Choroid plexus epithelial cell (primary cell): ENCODE measurements at places on chromosomes 11 and 22.
A peak's percentile ranks its signal among the peaks of the same experiment; 100 is the strongest.

GRCh38 chr22:50218996-50219727, 18.4 kb downstream of the SELENOO start:
- peak; percentile 94 for DNase-seq

DNA sequence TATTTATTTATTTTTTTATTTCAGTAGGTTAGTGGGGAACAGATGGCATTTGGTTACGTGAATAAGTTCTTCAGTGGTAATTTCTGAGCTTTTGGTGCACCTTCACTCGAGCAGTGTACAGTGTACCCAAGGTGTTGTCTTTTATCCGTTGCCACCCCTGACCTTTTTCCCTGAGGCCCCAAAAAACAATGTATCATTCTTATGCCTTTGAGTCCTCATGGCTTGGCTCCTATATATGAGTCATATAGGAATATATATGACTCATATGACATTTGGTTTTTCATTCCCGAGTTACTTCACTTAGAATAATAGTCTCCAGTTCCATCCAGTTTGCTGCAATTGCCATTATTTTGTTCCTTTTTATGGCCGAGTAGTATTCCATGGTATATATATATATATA, 763.9 kb downstream of the NTM start:
- no peak for DNase-seq

- peak; percentile 58 for DNase-seq
Measured at GRCh38 chr11:125591649-125592304, 875 bp upstream of the STT3A start.

- DNase-seq = no peak
Measured at GRCh38 chr22:23357053-23357452, 176.7 kb downstream of the BCR start.

GRCh38 chr22:20131859-20132685, 468 bp downstream of the ZDHHC8 start:
- no peak for DNase-seq

- DNase-seq = no peak
Measured at GRCh38 chr22:19679522-19680101, 34.7 kb upstream of the SEPTIN5 start.

GRCh38 chr11:8309311-8309710, 45.6 kb upstream of the LMO1 start:
- no peak for DNase-seq

DNA sequence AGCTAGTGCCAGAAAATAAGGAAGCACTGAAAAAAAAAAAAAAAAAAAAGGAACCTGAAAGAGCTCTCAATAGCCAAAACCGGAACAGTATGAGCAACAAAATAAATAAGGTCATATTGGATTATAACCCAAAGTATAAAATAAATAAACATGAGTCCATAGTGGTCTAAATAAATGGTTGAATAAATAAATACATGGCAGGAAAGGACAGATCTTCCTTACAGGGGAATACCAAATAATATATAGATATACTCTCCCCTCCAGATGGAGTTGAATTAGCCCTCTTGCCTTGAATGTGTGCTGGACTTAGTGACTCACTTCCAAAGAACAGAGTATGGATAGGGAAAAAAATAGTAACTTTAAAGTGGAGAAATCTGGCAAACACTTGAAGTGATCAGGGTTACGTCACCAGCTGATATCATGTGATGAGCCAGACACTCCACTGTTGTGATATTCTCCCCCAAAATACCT, 14.3 kb upstream of the ARRB1 start:
- DNase-seq = peak; percentile 79

- DNase-seq = no peak
Measured at GRCh38 chr22:38862375-38863329, 9.4 kb downstream of the CBX6 start.

DNA sequence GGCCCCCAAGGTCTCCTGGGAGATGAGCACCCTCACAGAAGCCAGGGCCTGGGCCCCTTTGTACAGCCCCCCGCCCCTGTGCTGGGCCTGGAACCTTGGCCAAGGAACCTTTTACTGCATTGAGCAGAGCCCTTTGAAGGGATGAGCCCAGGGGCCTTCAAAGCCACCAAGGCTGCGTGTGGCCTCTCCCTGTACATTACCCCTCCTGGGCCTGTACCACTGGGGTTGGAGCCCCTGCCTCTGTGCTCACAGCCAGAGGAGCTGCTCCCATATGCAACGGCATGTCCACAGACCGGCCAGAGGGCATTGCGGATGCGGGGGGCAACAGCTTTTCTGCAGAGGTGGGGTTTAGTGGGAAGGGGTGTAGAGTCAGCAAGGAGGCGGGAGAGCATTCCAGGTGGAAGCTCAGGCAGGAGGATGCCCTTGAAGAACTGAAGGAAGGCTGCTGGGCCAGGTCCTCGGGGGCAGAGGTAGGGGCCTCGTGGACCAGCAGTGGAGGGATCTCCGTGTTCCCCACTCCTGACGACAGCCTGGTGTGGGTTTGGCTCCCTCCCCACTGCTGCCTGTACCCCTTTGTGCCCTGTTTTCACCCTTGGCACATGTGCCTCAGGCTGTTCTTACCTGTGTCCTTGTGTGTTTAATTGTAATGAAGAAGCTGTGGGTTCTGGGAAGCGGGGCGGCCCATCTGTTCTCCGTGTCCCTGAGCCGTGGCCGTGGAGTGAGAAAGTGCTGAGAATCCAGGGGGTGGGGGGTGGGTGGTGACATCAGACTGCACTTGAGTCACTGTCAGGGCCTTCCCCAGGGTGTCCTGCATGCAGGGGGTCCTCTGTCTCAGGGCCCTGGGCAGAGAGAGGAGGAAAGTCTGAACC, 46.9 kb downstream of the ARHGAP8 start:
- DNase-seq = no peak

DNA sequence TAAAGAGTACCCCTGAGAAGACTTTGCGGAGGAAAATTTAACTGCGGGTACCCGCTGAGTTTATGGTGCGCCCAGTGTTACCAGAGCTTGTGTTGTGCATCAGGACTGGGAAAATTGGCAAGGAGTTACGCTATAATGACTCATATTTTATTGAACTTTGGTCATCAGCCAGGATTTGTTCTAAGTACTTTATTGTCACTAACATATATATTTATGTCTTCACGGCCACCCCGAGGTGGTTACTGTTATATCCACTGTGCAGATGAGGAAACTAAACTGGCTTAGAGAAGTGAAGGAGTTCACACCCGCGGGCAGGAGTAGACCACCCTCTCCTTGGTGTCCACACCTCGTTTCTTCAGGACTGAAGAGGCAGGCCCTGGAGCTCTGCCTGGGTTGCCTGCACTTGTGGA, 667 bp downstream of the ACCS start:
- peak; percentile 84 for DNase-seq

GRCh38 chr22:35440129-35440528, 40.2 kb downstream of the MCM5 start:
- no peak for DNase-seq

GRCh38 chr11:59710136-59710847, 3.4 kb downstream of the OR10V1 start:
- DNase-seq = no peak

GRCh38 chr22:44648821-44649565, 53.0 kb upstream of the PRR5 start:
- DNase-seq = peak; percentile 49

- DNase-seq = peak; percentile 33
Measured at GRCh38 chr11:93100211-93100610, 97.6 kb downstream of the SLC36A4 start.

DNA sequence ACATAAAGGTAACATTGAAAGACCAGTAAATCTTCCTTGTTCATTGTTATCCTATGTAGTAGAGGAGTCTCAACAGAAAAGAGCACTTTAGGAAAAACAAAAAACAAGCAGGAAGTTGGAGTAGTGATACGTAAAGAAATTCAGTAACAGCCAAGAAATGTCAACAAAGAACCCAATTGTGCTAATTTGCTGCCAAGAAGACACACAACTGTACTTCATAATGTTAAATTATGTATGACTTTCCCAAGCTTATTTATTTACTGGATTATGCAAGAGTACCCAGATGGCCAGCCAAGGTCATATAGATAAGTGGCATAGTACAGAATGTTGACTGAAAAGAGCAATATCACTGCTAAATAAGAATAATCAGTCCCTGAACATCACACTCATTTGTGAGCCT, 264.7 kb upstream of the CCDC179 start:
- peak; percentile 18 for DNase-seq

- DNase-seq = peak; percentile 45
Measured at GRCh38 chr11:134261626-134262488, 8.5 kb downstream of the ACAD8 start.

- DNase-seq = no peak
Measured at GRCh38 chr11:1573903-1574237, 1.8 kb upstream of the DUSP8 start.

DNA sequence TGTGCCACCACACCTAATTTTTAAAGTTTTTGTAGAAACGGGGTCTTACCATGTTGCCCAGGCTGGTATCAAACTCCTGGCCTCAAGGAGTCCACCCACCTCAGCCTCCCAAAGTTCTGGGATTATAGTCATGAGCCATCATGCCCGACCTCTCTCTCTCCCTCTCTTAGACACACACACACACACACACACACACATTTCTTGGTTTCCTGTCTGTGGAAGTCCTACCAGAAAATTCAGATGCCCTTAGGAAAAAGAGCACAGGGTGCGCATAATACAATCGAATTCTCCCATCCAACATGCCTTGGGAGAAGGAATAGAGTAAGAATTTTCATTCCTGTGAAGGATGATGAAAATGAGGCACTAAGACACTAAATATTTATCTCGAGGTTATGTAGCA, 10.4 kb downstream of the MICAL3 start:
- no peak for DNase-seq

DNA sequence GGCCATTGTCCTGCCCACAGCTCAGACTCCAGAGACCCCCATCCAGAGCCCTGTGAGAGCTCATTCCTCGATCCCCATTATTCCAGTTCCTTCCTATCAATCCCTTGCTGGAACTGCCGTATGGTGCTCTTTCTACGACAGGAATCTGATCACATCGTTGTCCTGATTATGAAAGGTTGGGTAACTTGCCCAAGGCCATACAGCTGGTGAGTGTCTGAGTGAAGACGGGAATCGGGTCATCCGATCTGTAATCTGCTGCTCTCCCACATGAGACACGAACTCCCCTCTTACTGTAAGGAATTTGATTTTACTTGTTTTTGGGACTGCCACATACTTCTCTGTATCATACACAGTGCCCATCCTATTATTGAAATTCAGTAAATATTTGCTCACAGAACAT, 149.1 kb downstream of the OPCML start:
- no peak for DNase-seq

DNA sequence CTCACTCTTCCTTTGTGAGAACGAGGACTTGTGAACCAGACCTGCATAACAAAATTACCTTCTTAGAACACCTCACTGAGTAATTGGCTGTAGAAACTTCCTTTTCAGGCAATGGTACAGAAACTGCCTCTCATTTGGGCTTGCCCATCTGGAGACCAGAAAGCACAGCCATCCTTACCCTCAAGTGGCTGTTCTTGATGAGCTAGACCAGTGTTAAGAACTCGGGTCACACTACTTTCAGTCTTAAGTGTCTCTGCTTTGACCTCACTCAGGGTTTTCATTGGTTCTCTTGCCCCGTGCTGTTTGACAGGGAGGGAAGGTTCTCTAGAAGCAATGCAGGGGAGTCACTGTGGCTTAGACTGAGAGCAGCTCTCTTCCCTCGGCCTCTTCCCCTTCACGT, 29.3 kb downstream of the NAT10 start:
- DNase-seq = no peak

- peak; percentile 76 for DNase-seq
Measured at GRCh38 chr11:66080055-66080817, 10.2 kb downstream of the PACS1 start.

DNA sequence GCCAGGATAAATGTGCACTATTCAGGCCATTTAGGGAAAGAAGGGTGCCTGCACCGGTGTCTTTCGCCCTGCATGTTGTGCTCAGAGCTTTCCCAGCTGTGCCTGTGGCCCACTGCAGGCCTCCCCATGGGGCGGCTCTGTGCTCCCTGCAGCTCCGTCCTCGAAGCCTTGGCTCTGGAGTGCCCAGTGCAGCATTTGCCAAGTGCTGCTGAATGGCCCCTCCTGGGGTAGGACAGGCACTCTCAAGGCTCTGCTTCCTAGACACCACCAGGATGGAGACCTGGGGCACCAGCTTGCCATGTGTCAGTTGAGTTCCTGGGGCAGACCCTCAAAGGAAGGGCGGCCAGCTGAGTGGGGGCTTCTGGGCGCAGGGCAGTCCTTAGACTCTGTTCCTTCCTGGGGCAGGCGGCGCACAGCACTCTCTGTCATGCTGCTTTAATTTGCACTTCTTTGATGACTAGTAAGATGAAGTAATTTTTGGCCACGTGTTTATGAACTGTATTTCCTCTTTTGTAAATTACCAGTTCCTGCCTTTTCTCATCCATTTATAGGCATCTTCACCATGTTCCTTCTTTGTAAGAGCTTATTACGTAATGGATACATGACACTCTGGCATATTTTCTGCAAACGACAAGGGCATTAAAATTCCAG, 32.1 kb upstream of the GNB1L start:
- peak; percentile 60 for DNase-seq

DNA sequence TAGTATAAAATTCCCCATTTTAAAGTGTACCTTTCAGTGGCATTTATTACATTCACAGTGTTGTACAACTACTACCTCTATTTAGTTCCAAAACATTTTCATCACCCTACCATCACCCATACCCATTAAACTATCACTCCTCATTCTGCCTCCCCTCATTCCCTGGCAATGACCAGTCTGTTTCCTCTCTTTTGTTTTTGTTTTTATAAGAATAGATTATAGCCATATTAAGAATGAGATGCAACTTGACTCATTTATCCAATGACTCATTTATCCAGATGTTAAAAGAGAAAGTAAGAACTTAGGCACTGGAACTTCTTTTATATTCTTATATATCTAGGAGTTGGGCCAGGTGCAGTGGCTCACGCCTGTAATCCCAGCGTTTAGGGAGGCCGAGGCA, 156.3 kb downstream of the FAT3 start:
- peak; percentile 55 for DNase-seq

DNA sequence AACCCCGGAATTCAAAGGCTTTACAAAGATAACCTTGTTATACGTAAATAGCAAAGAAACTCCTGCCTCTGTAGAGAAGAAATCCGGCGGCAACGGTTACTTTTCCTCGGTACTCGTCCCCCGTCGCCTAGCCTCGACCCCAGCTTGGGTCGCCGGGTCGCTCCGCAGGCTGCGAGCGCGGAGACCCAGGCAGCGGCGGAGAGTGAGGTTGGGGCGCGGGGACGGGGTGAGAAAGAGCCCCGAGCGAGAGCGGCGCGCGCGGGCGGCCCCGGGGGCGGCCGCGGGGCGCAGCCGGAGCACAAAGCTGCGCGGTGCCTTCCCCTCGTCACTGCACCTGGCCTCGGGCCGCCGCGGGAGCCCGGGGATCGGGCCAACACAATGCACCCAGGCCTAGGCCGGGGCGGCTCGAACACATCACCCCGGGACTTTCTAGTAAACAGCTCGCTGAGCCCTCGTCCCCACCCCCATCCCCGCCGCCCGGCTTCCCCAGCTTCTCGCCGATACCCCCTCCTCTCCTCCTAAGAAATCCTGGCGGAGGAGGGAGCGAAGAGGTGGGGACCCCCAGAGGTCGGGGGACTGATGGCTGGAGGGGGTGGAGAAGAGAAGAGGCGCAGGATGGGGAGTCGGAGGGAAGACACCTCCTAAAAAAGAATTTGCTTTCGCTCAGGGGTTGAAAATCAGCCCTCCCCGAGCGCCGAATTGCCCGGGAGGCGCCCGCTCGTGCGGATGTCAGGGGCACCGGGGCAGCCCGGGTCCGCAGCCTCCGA, 845 bp downstream of the MPPED2 start:
- DNase-seq = no peak

- DNase-seq = peak; percentile 80
Measured at GRCh38 chr11:61567286-61568061, 13.4 kb downstream of the SYT7 start.
